T-helper 9 cell (primary cell): ENCODE measurements at places on chromosomes 4 and X.

DNA sequence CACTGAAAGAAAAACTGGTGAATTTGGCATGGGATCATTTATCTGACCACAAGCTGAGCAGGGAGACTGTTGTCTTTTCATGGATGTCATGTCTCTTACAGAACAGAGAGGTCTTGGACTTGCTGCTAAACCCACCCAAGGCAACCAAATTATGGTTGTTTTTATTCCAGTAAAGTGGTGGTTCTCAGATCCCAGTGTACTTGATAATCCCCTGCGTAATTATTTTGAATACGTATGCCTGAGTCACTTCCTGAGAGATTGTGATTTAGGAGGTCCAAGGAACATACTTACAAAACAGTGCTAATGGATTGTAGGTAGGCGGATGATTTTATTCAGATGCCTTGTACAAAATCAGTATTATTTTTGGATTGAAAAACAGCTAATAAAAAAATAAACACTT, 585.6 kb downstream of the IL1RAPL1 start:
- no peak for DNase-seq

DNA sequence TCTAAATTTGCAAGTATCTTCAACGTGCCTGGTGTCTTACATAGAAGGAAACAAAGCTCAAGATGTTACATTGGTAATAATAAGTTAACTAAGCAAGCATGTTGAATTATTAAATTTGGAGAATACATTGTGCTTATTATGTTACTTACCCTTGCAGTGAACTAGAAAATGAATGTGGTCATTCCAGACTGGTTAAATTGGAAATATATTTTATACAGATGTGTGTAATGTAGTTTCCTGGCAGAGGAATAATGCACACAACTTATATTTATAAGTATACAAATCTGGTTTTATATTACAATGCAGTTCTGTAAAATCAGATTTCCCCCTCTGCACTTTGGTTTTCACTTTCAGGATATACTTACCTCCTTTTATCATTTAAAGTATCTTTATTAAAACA, 159.9 kb upstream of the SLIT2 start:
- no peak for DNase-seq

DNA sequence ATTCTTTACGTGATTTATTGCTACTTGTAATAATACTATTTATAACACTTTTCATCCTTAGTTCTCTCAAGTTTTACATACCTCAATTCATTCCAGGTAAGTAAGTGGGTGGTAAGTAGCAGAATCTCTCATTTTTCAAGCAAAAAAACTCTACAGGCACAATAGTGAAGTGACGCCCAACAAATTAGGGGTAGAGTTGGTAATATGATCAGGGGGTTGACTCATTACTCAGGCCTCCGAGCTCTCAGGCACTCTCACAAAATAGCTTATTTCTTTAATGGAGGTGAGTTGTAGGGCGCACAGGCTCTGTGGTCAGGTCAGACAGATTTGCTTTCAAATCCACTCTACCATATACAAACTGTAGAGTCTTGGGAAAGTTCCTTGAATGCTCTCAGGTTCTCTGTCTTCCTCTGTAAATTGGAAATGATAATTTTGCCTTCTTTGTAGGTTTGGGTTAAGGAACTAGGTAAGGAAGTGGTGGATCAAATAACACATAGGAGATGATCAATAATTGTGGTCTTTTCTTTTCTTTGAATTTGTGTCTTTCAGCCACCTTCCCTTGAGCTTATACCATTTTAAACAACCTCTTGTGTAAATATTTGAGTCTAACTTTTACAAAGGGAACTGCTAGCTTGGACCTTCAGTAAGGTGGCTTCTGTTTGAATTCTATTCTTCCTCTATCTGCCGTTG, 134.9 kb upstream of the LEF1 start:
- DNase-seq, result no peak

GRCh38 chr4:163913571-163913970, 419.1 kb downstream of the TMA16 start:
- DNase-seq, result no peak

DNA sequence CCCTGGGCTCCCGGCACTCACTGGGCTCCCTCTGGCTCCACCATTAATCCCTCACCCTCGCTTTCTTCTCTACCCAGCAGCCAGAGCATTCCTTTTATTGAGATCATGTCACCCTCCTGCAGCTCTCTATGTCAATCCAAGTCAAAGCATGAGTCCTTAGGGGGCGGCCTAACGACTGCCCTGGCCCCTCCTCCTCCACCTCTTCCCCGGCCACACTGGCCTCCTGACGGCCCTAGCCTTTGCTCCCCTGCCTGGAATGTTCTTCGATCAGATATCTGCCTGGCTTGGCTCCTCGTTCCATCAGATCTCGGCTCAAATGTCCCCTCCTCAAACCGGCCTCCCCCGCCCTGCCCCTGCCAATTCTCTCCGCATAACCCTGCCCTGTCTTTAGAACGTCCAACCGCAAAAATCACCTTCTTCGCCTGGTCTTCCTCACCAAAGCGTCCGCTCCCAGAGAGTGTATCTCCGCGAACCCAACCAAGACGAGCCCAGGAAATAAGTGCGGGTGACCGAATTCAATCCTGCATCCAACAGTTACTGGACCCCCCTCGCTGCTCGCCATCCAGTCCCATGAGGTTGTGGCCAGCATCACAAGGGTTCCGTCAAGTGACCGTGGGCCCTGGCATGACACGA, 722 bp upstream of the PNCK start:
- DNase-seq, result no peak

GRCh38 chr4:11368701-11369115, 60.0 kb downstream of the HS3ST1 start:
- no peak for DNase-seq

DNA sequence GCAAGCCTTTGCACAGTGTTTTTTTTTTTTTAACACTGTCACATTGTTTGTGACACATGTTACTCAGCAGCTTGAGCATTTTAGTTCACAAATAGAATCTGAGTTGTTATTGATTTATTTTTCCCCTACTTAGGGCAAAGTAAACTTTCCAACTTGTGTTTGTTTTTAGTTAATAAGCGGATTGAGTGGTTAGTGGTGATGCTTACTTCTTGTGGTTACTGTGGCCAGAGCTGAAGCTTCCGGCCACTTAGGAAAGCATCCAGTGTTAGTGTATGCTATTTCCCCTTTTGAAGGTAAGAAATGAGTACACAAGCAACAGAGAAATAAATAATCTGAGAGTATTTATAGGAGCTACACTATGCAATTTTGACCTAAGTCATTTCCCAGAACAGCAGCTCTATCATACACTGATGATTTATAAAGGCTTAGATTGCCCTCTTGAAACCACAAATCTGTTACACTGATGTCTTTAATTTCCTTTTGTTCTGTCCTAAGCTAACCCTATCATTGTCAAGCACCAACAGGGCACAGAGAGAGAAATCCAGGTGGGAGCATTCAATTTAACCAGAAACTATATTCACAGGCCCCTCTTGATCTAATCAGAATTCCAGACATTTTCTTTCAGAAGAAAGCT, 2464.6 kb downstream of the PCDH7 start:
- DNase-seq, result no peak

DNA sequence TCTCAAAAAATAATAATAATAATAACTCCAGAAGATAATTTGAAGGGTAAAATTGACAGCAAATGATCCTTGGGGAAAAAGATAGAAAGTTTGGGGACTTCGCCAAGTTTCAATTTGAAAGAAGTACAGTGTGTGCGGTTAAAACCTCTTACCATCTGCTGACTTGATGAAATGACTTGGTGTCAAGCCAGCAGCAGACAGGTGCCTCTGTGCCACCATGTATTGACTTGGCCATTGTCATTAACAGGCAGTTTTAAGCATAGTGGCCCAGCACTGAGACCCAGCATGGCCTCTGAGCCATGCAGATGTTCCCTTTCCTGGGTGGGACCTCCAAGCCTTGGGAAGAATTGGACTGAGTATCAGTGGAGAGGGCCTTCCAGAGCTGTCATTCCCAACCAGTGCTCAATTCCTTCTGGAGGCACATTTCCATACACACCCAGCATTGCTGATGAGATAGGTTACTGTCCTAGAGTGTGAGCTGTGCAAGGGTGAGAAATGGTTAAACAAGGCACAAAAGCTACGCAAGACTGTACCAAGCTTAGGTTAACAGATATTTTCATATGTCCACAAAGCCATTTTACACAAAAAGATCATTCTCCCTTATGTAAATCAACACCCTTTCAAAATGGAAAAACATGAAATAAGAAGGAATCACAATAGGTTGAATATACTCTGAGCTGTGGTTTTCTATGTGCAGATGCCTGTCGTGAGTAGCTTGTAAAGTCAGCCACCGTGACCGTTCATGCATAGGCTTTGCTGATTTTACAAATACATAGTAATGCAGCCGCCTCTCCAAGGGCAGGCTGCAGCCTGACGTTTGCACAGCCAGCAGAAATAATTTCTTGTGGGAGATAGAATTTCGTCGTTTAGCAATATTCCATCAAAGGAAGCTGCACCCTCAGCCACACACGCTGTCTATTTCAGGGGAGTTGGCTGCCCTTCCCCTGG, 59.4 kb upstream of the FBXW7 start:
- DNase-seq, result no peak

- DNase-seq, result no peak
Observed at GRCh38 chr4:39363773-39364393, 2.3 kb downstream of the RFC1 start.

DNA sequence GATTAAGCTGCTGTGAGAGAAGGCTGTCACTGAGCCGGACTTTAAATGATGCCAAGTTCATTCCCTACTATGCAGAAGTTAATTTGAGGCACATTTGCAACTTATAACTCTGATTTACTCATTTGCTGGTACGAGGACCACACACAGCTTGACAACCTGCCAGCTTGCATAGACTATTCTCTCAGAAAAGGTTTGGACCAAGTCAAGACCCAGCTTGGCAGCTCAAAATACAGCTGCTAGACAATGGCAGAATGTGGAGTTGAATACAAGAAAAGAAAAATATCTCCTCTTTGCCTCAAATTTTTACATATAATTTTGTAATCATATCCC, 338.9 kb downstream of the DHX15 start:
- DNase-seq, result no peak

DNA sequence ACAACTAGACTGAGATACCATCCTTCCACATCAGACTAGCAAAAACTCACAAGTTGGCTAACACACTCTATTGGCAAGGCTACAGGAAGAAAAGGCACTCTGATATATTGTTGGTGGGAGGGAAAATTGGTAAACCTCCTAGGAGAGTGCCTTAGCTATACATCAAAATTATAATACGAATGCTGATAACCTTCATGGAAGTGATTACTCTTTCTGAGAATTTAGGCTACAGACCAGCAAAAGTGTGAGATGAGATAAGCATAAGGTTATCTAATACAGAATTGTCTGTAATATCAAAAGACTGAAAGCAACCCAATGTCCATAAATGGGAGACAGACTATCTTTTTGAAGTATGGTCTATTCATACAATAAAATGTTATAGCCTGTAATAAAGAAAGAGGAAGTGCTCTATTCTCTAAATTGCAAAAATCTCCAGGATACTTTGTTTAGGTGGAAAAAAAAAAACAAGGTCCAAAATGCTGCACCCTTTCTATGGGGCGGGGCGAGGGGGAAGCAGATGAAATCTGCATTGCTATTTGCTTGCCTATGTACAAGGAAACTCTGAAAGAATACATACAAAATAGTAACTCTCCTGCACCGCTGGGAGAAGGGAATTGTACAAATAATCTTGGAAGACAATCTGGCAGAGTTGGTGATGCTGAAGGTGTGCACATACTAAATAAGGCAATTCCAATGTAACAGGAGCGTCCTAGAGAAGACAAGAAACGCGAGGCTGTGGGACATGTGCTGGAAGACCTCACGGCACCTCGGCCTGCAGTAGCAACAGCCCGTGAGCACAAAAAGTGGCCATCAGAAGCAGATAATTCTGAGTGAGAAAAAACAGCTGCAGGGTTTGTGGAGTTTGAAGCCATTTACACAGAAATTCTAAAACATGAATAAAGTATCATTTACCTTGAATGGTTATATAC, 109.7 kb downstream of the AFAP1 start:
- DNase-seq, result no peak

DNA sequence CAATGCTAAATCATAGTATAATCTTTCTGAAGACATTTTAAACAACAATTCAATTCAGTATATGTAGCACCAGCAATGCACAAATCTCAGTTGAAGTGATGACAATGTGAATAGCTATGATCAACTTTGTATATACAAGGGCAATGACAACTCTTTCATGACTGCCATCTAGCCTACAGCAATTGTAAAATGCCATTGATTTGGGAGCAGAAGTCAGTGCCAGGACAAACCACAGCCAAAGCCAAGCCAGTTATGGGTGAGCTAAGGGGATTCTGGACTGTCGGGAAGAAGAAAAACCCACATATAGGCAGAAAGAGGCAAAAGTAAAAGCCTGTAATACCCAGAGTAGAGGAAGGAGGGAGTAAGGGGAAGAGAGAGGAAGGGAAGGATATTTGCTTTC, 238.6 kb downstream of the MID1IP1 start:
- no peak for DNase-seq
